Osteocyte (in vitro differentiated cells): ENCODE measurements at places on chromosomes 6 and 20. TPM values are rescaled to one million over a fixed set of nuclear protein-coding genes. Genes with fewer than 3 reads are reported as not detected.

The KIAA1755 gene
- total RNA-seq, result 50.2 and 60.6 TPM in 2 replicates

The CCR6 gene
- total RNA-seq, result not detected in 2 replicates

- peak overlapping the region; percentile 95 for H3K27ac ChIP-seq
- H3K27me3 ChIP-seq, result no peaks in the 10 kb centered on the region
- no peaks in the 10 kb centered on the region for H3K36me3 ChIP-seq
- DNase-seq, result no peak
Observed at GRCh38 chr6:27188885-27189418, 58.5 kb upstream of the PRSS16 start.

GRCh38 chr6:2478200-2478599 is 232.8 kb upstream of the GMDS start:
- H3K27ac ChIP-seq, result peak overlapping the region; percentile 88
- DNase-seq, result no peak
- peaks cover 48% of the 10 kb centered on the region for H3K4me1 ChIP-seq
- H3K36me3 ChIP-seq, result no peaks in the 10 kb centered on the region

- no peaks in the 10 kb centered on the region for H3K27me3 ChIP-seq
- H3K36me3 ChIP-seq, result no peaks in the 10 kb centered on the region
- no peak overlapping the region for H3K4me3 ChIP-seq
- DNase-seq, result no peak
Observed at GRCh38 chr6:12473494-12473893, 183.3 kb downstream of the EDN1 start.
